Kidney (tissue), 22 donors: ENCODE measurements at places on chromosomes 5 and 9. TPM values are rescaled to one million over a fixed set of nuclear protein-coding genes. Genes with fewer than 3 reads are reported as not detected.

GBGT1 gene
- 21.6 TPM for total RNA-seq

DNA sequence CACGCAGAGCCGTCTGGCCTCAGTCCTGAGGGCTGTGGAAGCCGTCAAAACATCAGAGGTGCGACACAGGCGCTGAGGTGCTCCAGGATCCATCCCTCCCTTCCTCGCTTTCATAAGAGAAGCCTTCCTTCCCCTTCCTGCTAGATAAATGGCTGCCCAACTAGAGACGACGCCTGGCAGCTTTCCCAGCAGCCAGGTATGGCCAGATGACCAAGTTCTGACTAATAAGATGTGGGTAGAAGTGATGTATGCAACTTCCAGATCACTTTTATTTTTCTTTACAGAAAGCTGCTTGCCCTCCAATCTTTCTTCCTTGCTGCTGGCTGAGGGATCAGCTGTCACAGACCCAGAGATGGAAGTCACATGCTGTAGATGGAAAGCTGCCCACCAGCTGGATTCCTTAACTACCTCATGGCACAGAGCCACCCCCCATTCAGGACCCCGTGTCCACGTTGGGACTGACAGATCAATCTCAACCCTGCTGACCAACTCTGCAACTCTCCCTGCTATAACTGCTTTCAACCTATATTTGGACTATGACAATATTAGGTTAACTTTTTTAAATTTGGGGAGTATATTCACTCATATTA is 8.8 kb downstream of the MAPK9 start:
- H3K4me3 ChIP-seq, result no peak overlapping the region
- no peak overlapping the region for H3K27ac ChIP-seq
- no peaks in the 10 kb centered on the region for H3K4me1 ChIP-seq
- H3K27me3 ChIP-seq, result no peaks in the 10 kb centered on the region

- H3K27ac ChIP-seq, result no peak overlapping the region
- H3K4me3 ChIP-seq, result no peak overlapping the region
- H3K4me1 ChIP-seq, result no peaks in the 10 kb centered on the region
- no peaks in the 10 kb centered on the region for H3K27me3 ChIP-seq
- no peaks in the 10 kb centered on the region for H3K36me3 ChIP-seq
These were observed 21.7 kb upstream of the VLDLR start for GRCh38 chr9:2599896-2600295.

- no peak overlapping the region for H3K27ac ChIP-seq
- H3K36me3 ChIP-seq, result no peaks in the 10 kb centered on the region
- no peaks in the 10 kb centered on the region for H3K4me1 ChIP-seq
- DNase-seq, result peak; percentile 74
These were observed 12.7 kb upstream of the CCL27 start for GRCh38 chr9:34675048-34675714.

- no peak overlapping the region for H3K27ac ChIP-seq
- DNase-seq, result no peak
- no peak overlapping the region for H3K4me3 ChIP-seq
- H3K4me1 ChIP-seq, result no peaks in the 10 kb centered on the region
- H3K36me3 ChIP-seq, result no peaks in the 10 kb centered on the region
These were observed 149.7 kb upstream of the GRIA1 start for GRCh38 chr5:153340738-153341137.

SPINK1 gene
- 2.2 TPM for total RNA-seq

GABRB2 gene
- 4.4 TPM for total RNA-seq

DNA sequence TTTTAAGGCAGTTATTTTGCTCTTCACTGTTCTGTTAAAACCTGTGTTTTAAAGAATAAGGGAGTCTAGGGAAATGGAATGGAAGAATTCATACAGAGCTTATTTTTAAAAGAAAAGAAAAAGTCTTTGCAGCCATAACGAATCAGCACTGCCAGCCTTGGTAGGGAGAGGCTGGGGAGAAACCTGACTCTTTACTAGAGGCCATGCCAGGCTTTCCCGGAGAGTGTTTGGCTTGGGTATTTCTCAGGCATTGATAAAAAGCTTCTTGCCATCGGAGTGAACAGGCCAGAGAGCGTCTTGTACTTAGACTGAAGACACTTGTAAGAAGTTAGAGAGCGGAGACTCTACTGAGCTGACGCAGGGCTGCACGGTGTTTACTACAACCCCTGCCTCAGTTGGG is 72.7 kb upstream of the NFIL3 start:
- no peak overlapping the region for H3K27ac ChIP-seq
- H3K4me3 ChIP-seq, result no peak overlapping the region
- no peak for DNase-seq

PCDHB12 gene
- 2.5 TPM for total RNA-seq

STK32A gene
- 8.6 TPM for total RNA-seq

MYMK gene
- total RNA-seq, result not detected

DNA sequence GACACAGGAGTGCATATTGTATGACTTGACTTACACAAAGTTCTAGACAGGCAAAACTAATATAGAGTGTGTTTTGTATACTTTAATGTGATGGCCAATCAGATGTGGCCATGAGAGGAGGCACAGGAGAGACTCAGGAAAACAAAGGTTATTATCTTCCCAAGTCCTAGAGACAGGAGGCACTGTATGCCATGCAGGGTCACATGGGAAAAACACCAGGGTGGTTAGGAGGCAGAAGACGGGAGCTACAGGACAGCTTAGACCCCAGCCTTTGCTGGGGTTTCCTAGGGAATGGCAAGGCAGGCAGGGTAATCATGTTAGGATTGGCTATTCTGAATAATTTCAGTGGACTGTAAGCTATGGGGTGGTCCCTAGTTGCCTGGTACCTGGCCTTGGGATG is 16.2 kb downstream of the TRPM3 start:
- H3K4me1 ChIP-seq, result no peaks in the 10 kb centered on the region
- no peaks in the 10 kb centered on the region for H3K27me3 ChIP-seq

GRCh38 chr5:31743678-31744077 is 104.7 kb downstream of the PDZD2 start:
- H3K36me3 ChIP-seq, result no peaks in the 10 kb centered on the region
- H3K4me1 ChIP-seq, result peaks cover 8% of the 10 kb centered on the region
- no peak for DNase-seq
- H3K27me3 ChIP-seq, result no peaks in the 10 kb centered on the region
- H3K4me3 ChIP-seq, result no peak overlapping the region
- peak overlapping the region; percentile 26 for H3K27ac ChIP-seq

IL3 gene
- not detected for total RNA-seq

FAT2 gene
- total RNA-seq, result 0.13 TPM

DNA sequence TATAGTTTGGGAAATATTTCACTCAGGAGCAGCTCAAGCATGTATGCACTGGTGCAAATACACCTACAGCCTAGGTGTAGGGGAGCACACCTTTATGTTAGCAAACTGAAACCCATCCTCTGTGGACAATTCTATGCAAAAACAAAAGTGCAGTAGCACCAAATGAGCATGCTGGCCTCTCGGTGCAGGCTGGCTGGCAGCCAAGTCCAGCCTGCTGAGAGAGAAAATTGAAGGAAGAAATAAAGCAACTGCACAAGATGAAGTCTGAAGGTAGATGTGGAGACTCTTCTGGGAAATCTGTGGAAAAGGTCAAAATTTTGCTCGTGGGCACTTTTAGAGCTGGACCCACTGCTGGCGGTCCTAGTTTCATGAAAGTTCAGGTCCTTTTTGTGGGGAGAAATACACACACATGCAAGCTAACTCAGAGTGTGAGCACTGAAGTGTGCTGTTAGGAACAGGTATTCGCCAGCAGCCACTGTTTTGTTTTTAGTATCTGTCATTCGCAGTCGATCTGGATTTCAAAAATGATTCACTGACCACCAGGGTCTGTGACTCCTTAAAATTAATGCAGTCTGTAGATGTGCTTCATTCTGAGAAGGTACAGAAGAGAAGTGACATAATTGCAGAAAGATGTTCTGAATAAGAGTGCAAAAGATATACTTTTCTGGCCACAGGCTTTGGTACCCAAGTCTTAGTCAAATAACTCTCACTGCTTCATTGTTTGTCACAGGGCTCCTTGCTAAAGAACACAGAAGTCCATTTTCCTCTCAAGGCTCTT is 281.7 kb downstream of the PARP8 start:
- DNase-seq, result peak; percentile 51
- H3K27me3 ChIP-seq, result no peaks in the 10 kb centered on the region
- H3K4me3 ChIP-seq, result no peak overlapping the region
- no peaks in the 10 kb centered on the region for H3K36me3 ChIP-seq
- H3K27ac ChIP-seq, result no peak overlapping the region
- H3K4me1 ChIP-seq, result no peaks in the 10 kb centered on the region

- H3K36me3 ChIP-seq, result peaks cover 11% of the 10 kb centered on the region
- H3K27ac ChIP-seq, result no peak overlapping the region
- DNase-seq, result no peak
- H3K4me1 ChIP-seq, result no peaks in the 10 kb centered on the region
These were observed 91.6 kb downstream of the ZNF462 start for GRCh38 chr9:106954558-106954957.

CDH10 gene
- total RNA-seq, result 0.13 TPM

GRCh38 chr9:84146893-84147710 is 166.5 kb downstream of the RMI1 start:
- no peak for DNase-seq
- peaks cover 5% of the 10 kb centered on the region for H3K4me1 ChIP-seq
- H3K4me3 ChIP-seq, result no peak overlapping the region
- peaks cover 6% of the 10 kb centered on the region for H3K27me3 ChIP-seq

CCDC187 gene
- total RNA-seq, result 2.3 TPM

DNA sequence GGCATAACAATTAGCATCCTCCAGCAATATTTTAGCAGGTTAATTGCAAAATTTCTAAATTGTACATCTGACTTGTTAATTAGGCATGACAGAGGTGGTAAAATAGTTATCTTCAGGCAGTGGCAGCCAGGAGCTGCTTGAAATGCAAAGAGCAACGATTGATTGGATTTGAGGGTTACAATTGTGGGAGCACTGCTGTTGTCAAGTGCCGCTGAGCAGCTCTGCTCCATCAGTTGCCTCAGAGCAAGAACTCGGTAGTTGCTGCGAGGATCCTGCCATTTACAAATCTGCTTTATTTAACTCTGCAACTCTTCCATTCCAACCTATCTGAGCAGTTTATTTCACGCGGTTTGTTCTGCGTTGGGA is 12.6 kb downstream of the PBX3 start:
- no peak overlapping the region for H3K27ac ChIP-seq
- DNase-seq, result no peak
- H3K4me1 ChIP-seq, result peaks cover 5% of the 10 kb centered on the region
- H3K4me3 ChIP-seq, result peak overlapping the region; percentile 23
- no peaks in the 10 kb centered on the region for H3K36me3 ChIP-seq
- no peaks in the 10 kb centered on the region for H3K27me3 ChIP-seq
